ENCODE measurements at places on chromosomes 5 and 9.

GRCh38 chr5:111074244-111074643 is 2.7 kb downstream of the TSLP start:
- no peak for DNase-seq

DNA sequence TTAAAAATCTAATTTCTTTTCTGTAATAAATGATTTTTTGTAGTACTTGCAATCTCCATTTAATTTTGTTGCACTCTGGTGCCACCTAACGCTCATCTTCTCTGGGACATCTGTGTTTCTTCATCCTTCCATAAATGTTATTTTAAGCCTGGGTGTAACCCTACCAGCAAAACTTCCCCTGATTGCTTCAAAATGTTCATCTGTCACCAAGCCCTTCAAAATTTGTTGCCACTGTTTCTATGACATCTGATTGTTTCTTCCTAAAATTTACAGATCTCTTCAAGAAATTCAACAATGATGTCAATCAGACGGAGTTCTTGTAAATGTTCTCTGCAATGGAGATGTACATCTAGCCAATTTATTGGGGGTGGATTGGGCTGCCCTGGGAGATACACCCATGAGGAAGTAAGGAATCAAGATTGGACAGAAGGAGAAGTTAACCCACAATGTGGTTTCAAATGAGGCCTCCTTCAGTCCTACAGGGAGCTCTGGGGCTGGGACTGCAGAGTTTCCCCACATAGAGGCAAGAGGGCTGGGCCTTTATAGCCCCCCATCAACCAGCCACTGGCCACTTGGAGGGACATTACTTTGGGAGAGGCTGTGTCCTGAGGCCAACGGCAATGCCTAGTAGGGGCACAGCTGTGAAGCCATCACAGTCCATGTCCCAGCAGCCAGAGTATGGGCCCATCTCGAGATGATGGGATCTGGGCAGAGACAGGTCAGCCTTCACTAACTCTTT is 23.3 kb downstream of the MCTP1 start:
- DNase-seq: no peak

- DNase-seq: no peak
Observed at GRCh38 chr5:33299621-33300208, 141.1 kb upstream of the TARS1 start.

- no peak for DNase-seq
Observed at GRCh38 chr5:170155771-170156170, 50.1 kb downstream of the FOXI1 start.

DNA sequence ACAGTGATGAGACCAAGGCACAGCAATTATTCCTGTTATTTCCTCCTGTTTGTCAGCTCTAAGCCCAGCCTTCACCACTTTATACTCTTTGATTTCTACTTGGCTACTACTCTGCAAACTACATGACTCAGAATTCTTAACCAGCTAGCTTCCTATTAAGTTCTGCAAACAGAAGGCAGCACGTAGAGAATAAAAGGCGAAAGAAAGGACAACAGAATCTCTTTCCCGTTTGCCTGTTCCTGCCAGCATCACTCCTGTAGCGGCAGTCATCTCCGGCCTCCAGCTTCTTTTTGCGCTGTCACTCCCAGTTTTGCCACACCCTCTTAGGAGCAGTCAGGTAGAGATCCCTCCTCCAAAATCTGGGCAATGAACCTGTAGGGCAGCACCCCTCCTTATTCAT is 29.9 kb downstream of the DPYSL3 start:
- DNase-seq: no peak

GRCh38 chr9:119802621-119803020 is 433.4 kb upstream of the BRINP1 start:
- DNase-seq: no peak

GRCh38 chr9:78786794-78787193 is 489.9 kb downstream of the PSAT1 start:
- DNase-seq: no peak

DNA sequence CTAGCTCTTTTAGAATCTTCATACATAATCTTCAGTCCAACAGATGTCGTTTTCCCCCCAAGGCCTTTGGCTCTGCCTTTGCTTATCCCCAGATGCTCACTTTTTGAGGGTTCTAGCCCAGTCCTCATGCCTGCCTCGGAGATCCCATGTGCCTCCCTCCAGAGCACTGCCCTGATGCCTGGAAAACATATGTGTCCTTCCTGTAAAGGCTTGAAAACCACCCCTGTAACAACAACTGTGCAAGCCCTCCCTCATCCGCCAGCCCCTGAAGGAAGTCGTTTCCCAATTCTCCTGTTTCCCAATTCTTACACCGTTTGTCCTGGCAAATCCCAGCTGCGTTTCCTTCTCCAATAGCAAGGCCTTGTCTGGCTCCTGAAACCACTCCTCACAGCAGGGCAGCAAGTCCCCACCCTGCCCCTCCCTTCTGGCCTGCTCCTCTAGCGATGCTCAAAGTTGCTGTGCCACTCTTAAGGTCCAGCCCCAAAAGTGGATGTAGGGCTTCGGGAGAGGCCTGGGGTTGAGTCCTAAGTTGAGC is 52.2 kb downstream of the SLC36A1 start:
- DNase-seq: no peak

DNA sequence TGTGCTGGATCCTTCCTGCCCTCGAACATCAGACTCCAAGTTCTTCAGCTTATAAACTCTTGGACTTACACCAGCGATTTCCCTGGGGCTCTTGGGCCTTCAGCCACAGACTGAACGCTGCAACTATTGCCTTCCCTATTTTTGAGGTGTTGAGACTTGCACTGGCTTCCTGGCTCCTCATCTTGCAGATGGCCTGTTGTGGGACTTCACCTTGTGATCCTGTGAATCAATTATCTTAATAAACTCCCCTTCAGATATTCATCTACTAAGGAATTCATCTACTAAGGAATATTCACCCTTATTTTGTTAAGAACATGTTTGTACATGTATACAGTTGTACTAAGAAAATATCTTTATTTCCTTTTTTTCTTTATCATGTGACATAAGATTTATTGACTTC is 1079.7 kb downstream of the CDH12 start:
- no peak for DNase-seq

DNA sequence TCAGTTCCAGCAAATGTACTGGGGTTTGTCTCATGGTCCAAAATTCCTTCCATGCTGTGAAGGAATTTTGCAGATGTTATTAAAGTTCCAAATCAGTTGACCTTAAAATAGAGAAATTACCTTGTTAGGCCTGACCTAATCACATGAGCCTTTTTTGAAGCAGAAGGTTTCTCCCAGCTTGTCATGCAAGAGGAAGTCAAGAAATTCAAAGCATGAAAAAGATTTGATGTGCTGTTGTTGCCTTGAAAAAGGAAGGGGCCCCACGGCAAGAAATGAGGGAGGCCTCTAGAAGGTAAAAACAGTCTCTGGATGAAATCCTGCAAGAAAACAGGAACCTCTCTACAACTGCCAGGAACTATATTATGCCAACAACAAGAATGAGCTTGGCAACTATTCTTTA is 24.2 kb upstream of the HAPLN1 start:
- no peak for DNase-seq

GRCh38 chr9:104775574-104775936 is 11.6 kb downstream of the NIPSNAP3B start:
- DNase-seq: no peak

GRCh38 chr5:142777099-142777498 is 6.9 kb downstream of the ARHGAP26 start:
- DNase-seq: no peak

GRCh38 chr9:34446468-34446891 is 11.9 kb downstream of the FAM219A start:
- DNase-seq: no peak

DNA sequence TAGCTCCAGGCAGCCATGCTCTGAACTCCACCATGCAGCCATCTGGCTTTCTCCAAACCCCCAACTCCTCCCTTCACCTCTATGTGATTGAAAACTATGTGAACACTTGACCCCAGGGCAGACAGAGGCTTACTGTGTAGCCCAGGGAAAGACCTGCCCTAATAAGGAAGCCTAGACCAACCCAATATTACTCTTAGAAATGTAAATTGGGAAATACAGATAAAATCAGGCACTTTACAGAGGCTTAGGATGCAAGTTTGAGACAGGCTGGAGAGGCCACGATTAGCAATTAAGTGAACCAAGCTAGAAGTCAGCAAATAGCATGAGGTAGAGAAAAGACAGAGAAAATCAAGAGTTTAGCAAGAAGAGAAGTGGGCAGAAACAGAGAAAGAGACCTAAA is 141.7 kb upstream of the ABCA1 start:
- DNase-seq: no peak

DNA sequence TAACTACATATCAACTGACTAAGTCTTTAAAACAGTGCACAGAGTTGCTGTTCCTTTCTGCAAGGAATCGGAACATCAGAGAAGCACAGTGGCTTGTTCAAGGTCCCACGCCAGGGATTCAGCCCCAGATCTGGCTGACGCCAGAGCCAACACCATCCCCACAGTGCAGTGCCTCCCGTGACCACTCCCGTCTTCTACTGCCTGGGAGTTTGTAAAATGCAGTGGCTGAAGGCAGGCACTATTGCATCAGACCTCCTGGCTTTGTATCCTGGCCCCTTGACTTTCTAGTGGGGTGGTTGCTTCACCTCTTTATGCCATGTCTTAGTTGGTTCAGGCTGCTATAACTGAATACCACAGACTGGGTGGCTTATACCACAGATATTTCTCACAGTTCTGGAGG is 131.0 kb downstream of the NSG2 start:
- DNase-seq: no peak

DNA sequence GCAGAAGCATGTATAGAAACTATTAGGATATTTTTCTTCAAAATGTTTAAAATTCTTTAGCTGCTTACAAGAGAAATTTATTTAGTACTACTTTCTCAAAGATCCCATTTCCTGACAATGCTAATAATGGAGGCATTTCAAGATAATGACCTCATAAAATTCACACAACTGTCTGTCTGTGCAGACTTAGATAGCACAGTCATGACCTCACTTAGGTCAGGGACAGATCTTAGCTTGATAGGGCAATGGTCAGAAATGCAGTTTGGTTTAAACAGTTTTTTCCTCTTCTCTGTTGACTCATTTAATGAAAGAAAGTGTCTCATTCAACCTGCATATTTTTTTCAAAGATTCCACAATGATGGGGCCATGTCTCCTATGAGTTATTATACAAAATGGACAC is 128.4 kb downstream of the GRIA1 start:
- no peak for DNase-seq

DNA sequence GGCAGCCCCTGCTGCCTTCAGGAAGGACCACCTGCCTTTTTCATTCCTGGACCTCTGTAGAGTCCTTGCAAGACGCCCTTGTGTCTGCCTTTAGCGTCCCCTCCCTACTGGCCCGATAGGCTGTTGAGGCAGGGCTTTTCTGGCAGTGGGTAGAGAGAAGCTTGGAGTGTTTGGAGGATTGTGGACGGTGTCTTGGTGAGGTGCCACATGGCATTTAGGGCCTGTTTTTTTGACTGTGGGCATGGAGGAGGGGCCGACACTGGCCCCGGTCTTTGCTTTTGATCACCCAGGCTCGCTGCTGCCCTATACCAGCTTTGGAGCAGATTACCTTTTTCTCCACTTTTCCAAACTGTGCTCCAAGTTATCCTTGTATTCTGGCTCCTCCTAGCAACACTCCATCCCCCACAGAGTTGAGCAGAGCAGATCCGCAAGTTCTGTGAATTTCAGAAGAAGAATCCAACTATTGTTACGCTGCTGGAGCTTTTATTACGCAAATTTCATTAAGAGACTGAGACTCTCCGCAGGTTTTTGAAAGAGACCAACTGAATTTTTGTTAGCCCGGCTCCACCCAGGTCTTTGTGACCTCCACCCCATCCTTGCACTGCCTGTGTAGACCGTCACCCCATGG is 34.8 kb upstream of the PRDM12 start:
- DNase-seq: no peak

DNA sequence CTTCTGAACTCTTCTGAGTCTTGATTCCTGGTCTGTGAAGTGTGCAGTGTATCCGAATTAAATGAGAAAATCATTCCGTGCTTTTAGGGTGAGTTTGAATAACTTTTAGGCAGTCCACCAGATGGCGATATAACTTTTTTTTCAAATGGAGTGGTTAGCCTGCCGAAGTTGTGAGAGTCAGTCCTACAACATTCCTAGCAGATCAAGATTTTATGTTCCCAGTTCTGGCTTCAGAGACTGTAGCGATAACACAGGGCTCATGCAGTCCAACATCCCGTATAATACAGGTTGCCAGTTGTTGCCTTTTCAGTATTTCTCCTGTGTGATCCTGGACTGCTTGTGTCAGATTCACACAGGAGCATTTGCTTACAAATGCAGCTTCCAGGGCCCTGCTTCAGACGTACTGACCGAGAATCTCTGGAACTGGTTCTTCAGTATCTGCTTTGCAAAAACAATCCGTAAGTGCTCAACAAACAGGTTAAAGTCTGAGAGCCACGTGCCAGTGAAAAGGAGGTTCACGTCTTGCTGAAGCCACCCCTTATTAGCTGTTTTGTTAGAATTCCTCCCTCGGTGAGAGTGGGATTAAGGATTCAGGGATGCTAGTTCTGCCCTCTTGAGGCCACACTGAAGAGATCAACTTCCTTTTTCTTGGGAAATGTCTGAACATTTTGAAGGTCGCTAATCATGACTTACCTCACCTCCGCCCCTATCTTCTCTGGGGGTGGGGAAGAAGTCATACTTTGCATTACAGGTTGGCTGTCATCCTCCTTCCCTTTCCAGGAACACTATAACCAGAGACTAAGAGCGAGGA is 22.8 kb downstream of the SMIM3 start:
- no peak for DNase-seq

GRCh38 chr9:97385626-97386264 is 26.2 kb upstream of the TDRD7 start:
- DNase-seq: no peak

GRCh38 chr5:66702426-66702825 is 106.2 kb downstream of the MAST4 start:
- DNase-seq: no peak

DNA sequence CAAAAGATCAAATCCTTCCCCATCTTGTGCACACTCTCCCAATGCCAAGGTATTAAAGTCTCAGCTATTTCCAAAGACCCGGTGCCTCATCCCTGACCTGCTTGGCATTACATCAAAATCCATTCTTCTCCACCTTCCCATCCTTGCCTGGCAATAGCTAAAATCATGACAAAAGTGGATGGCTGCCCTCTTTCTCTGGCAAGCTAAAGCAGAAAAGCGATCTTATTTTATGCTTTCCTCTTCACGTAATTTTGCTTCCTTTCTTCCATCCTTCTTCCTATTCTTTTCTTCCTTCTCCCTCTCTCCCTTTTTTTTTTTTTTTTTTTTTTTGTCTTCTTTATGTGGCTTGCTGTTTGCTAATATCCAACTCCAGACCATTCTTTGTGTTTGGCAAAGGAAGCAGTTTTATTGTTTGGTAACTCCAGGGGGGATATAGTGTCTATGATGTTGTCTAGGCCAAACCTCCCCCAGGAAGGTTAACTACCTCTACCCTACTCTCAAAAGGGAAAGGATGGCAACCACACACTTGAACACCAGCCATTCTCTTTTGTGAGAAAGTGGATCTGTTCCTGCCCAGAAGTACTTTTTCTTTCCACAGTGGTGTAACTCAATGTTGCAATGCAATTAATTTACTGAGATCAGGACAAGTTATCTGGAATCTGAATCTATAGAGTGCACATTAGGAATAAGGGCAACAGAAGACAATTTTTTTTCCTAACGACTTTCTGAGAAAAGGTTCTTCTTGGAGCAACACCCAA is 120.9 kb upstream of the TMEM161B start:
- no peak for DNase-seq

GRCh38 chr9:105290418-105290817 is 46.0 kb downstream of the SLC44A1 start:
- DNase-seq: no peak

- DNase-seq: no peak
Observed at GRCh38 chr9:91800473-91801030, 149.5 kb downstream of the ROR2 start.

Data from T-helper 22 cell (primary cell).